ENCODE measurements at places on chromosomes 2 and 18.

- no peak for DNase-seq
These were observed 21.0 kb upstream of the PDE1A start for GRCh38 chr2:182447863-182448262.

- no peak for DNase-seq
These were observed 279.6 kb downstream of the CYRIA start for GRCh38 chr2:16386031-16386430.

- DNase-seq, result no peak
These were observed 19.7 kb downstream of the CCDC102B start for GRCh38 chr18:68817584-68817983.

DNA sequence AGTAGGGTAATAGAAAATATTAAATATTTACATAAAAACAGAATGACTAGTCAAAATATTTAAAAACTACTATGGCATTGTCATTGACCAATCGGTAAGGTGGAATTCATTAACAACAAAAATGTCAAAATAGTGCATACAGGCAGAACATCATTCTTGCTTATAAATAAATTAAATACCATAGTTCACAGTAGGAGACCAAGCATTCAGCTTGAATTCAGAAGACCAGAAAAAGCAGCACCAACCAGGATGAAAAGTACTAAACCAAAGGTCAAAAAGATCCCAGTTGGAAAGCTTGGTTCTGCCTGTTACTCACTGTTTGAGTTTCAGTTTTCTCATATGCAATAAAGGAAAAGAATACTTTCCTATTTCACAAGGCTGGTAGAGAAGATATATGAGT is 244.3 kb downstream of the OSR1 start:
- DNase-seq, result no peak

DNA sequence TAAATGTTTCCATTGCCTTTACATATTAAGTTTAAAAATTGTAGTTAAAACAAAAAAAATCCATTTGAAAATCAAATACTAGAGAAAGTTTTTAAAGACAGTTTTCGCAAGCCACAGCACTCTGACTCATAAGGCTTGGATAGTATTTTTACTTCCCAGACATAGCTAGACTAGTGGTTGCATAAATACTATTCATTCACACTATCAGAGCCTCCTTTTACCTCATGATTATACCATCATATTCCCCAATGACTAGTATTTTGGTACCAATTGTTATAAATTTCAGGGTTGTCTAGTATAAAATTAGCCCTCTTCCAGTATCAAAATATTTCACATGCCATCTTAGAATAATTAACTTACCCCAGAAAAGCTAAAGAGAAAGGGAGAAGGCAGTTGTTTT is 393.5 kb downstream of the ERBB4 start:
- DNase-seq, result no peak

GRCh38 chr2:69535817-69536241 is 98.6 kb upstream of the NFU1 start:
- no peak for DNase-seq

DNA sequence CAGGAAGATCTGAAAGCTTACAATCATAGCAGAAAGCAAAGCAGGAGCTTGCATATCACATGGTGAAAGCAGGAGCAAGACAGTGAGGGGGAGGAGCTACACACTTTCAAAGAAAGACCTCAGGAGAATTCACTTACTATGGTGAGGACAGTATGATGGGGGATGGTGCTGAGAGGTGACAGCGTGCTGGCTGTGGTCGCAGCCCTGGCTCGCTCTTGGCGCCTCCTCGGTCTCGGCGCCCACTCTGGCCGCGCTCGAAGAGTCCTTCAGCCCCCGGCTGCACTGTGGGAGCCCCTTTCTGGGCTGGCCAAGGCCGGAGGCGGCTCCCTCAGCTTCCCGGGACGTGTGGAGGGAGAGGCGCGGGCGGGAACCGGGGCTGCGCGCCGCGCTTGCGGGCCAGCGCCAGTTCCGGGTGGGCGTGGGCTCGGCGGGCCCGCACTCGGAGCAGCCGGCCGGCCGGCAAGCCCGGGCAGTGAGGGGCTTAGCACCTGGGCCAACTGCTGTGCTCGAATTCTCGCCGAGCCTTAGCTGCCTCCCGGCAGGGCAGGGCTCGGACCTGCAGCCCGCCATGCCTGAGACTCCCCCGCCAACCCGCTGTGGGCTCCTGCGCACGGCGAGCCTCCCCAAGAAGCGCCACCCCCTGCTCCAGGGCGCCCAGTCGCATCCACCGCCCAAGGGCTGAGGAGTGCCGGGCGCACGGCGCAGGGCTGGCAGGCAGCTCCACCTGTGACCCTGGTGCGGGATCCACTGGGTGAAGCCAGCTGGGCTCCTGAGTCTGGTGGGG is 131.9 kb upstream of the SPATS2L start:
- DNase-seq, result no peak

GRCh38 chr2:109376115-109376514 is 237.7 kb downstream of the SEPTIN10 start:
- no peak for DNase-seq

- no peak for DNase-seq
These were observed 214.0 kb downstream of the EN1 start for GRCh38 chr2:118633371-118634018.

DNA sequence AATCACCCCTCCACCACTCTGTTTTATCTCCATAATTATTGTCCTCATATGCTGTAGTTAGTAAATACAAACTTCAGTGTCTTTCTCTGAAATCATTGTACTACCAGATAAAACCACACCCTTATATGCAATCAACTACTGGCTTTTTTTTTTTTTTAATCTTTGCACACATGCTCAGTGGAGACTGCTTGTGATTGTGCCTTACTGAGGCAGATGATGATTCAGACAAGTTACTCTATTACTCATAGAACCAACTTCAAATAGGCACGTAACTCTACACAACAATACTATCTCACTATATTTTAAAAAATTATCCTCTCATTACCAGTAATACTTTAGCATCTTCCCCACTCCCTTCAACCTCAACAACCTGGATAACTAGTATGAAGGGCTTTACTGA is 1278.4 kb upstream of the PIK3C3 start:
- DNase-seq, result no peak

Measured in activated T-cell treated with anti-CD3 and anti-CD28 coated beads for 4 hours (primary cell).